Activated T-helper 2 cell treated with anti-CD3 and anti-CD28 coated beads, Interferon-gamma antibody, Interleukin-2, Interleukin-4, amounts not matched to agents 10 μg/mL and 5 μg/mL and 100 μg/mL, durations not matched to agents 14 hours and 24 hours and 36 hours (primary cell): ENCODE measurements at places on chromosomes 1 and 21.

DNA sequence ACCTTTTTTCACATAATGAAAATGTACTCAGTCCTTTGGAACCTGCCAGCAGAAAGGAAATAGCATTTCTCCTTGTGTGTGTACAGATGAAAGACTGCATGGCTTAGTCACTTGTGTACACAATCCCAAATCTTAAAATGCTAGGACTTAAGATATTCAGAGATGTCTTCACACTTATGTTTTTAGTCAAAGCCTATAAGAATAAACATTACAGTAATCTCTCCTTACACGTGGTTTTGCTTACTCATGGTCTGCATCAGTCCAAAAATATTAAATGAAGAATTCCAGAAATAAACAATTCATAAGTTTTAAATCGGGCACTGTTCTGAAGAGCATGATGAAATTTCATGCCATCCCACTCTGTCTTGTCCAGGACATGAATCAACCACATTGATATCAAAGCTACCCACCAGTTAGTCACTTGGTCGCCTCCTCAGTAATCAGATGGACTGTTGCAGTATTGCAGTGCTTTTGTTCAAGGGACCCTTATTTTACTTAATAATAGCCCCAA is 75.7 kb upstream of the RRP15 start:
- H3K27me3 ChIP-seq = no peaks in the 10 kb centered on the region
- H3K4me3 ChIP-seq = no peak overlapping the region
- no peak for DNase-seq
- H3K36me3 ChIP-seq = no peaks in the 10 kb centered on the region
- H3K4me1 ChIP-seq = no peaks in the 10 kb centered on the region
- no peak overlapping the region for H3K27ac ChIP-seq

GRCh38 chr1:26410706-26411623 is at the start of gene LIN28A:
TSS of gene LIN28A (plus strand) at chr1:26410817. CDS start at chr1:26410892, 75 bp downstream.
- no peak for DNase-seq
- peaks cover 15% of the 10 kb centered on the region for H3K4me1 ChIP-seq
- H3K27me3 ChIP-seq = peaks cover 68% of the 10 kb centered on the region
- H3K36me3 ChIP-seq = no peaks in the 10 kb centered on the region
- H3K27ac ChIP-seq = no peak within 1 kb of the TSS
- no peak within 1 kb of the TSS for H3K4me3 ChIP-seq

DNA sequence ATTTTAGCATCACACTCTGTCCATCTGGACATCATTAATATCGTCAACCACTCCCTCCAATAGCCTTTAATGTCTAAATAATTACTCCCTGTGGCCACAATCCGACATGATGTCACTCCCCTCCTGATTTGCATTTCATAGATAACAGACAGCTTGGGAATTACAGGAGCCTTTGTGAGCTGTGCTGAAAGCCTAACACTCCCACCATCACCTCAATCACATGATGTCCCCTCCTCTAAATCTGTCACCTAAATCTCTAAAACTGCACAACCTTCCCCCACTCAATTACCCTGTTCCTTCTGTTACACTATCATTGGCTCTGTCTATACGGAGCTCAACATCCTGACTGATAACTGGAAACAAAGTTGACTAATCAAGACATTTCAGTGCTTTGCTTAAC is 14.3 kb downstream of the NHLH2 start:
- no peaks in the 10 kb centered on the region for H3K36me3 ChIP-seq
- DNase-seq = no peak
- H3K4me3 ChIP-seq = no peak overlapping the region
- H3K4me1 ChIP-seq = peaks cover 6% of the 10 kb centered on the region

GRCh38 chr1:229819091-229819490 is 193.0 kb downstream of the URB2 start:
- DNase-seq = no peak
- no peaks in the 10 kb centered on the region for H3K4me1 ChIP-seq
- H3K27ac ChIP-seq = no peak overlapping the region
- H3K4me3 ChIP-seq = no peak overlapping the region

GRCh38 chr1:59528900-59529299 is 232.0 kb downstream of the FGGY start:
- H3K27ac ChIP-seq = no peak overlapping the region
- DNase-seq = no peak
- H3K4me3 ChIP-seq = no peak overlapping the region
- no peaks in the 10 kb centered on the region for H3K27me3 ChIP-seq
- no peaks in the 10 kb centered on the region for H3K4me1 ChIP-seq
- no peaks in the 10 kb centered on the region for H3K36me3 ChIP-seq

DNA sequence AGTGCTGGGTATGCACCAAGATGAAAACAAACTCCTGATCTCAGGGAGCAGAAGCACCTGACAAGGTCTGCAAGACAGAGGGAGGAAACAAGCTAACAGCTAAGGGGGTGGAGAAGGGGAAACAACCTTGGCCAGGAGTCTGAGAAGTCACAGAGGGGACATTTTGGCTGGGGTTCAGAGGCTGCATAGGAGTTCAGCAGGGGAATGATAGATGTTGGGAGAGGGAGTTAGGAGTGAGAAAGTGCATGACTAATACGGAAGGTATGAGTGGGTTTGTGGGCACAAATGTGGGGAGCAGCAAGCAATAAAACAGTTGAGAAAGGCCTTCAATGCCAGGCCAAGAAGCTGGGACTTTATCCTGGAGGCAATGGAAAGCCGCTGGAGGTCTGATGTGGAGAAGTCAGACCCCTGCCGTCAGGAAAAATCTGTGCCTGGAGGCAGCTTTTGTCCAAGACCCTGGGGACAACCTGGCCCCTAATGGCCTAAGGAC is 16.4 kb downstream of the EPHA2 start:
- peaks cover 2% of the 10 kb centered on the region for H3K27me3 ChIP-seq
- H3K4me1 ChIP-seq = peaks cover 10% of the 10 kb centered on the region
- H3K4me3 ChIP-seq = no peak overlapping the region
- no peak overlapping the region for H3K27ac ChIP-seq
- no peaks in the 10 kb centered on the region for H3K36me3 ChIP-seq
- DNase-seq = no peak

- no peak for DNase-seq
- H3K27ac ChIP-seq = no peak overlapping the region
- H3K4me1 ChIP-seq = no peaks in the 10 kb centered on the region
- H3K4me3 ChIP-seq = no peak overlapping the region
Measured at GRCh38 chr1:62346886-62347285, 27.7 kb upstream of the KANK4 start.

GRCh38 chr1:90562892-90563291 is 154.2 kb downstream of the BARHL2 start:
- H3K27ac ChIP-seq = no peak overlapping the region
- H3K4me1 ChIP-seq = peaks cover 14% of the 10 kb centered on the region
- H3K27me3 ChIP-seq = peaks cover 17% of the 10 kb centered on the region
- H3K36me3 ChIP-seq = no peaks in the 10 kb centered on the region

- H3K27ac ChIP-seq = no peak overlapping the region
- no peaks in the 10 kb centered on the region for H3K36me3 ChIP-seq
- H3K4me1 ChIP-seq = no peaks in the 10 kb centered on the region
- H3K4me3 ChIP-seq = no peak overlapping the region
- peaks cover 22% of the 10 kb centered on the region for H3K27me3 ChIP-seq
Measured at GRCh38 chr21:45356251-45356650, 48.7 kb upstream of the COL18A1 start.

- peaks cover 29% of the 10 kb centered on the region for H3K4me1 ChIP-seq
- DNase-seq = peak; percentile 32
- no peak overlapping the region for H3K27ac ChIP-seq
- peaks cover 2% of the 10 kb centered on the region for H3K27me3 ChIP-seq
- peaks cover 8% of the 10 kb centered on the region for H3K36me3 ChIP-seq
Measured at GRCh38 chr21:17693801-17694200, 81.1 kb upstream of the BTG3 start.

- H3K4me1 ChIP-seq = no peaks in the 10 kb centered on the region
- no peak overlapping the region for H3K4me3 ChIP-seq
Measured at GRCh38 chr1:14666373-14666772, 67.9 kb downstream of the KAZN start.

GRCh38 chr1:5232537-5232936 is 578.1 kb downstream of the AJAP1 start:
- no peak overlapping the region for H3K4me3 ChIP-seq
- no peaks in the 10 kb centered on the region for H3K4me1 ChIP-seq
- no peak overlapping the region for H3K27ac ChIP-seq

GRCh38 chr1:169106921-169107602 is 572 bp downstream of the ATP1B1 start:
- H3K27me3 ChIP-seq = peaks cover 9% of the 10 kb centered on the region
- H3K4me1 ChIP-seq = peaks cover 43% of the 10 kb centered on the region
- peak overlapping the region; percentile 65 for H3K27ac ChIP-seq
- peaks cover 20% of the 10 kb centered on the region for H3K36me3 ChIP-seq
- H3K4me3 ChIP-seq = peak overlapping the region; percentile 88
- no peak for DNase-seq

- no peak for DNase-seq
- peaks cover 44% of the 10 kb centered on the region for H3K27me3 ChIP-seq
- peaks cover 11% of the 10 kb centered on the region for H3K4me1 ChIP-seq
- no peak overlapping the region for H3K27ac ChIP-seq
- H3K36me3 ChIP-seq = no peaks in the 10 kb centered on the region
- H3K4me3 ChIP-seq = no peak overlapping the region
Measured at GRCh38 chr1:159798893-159799292, 3.3 kb upstream of the FCRL6 start.

DNA sequence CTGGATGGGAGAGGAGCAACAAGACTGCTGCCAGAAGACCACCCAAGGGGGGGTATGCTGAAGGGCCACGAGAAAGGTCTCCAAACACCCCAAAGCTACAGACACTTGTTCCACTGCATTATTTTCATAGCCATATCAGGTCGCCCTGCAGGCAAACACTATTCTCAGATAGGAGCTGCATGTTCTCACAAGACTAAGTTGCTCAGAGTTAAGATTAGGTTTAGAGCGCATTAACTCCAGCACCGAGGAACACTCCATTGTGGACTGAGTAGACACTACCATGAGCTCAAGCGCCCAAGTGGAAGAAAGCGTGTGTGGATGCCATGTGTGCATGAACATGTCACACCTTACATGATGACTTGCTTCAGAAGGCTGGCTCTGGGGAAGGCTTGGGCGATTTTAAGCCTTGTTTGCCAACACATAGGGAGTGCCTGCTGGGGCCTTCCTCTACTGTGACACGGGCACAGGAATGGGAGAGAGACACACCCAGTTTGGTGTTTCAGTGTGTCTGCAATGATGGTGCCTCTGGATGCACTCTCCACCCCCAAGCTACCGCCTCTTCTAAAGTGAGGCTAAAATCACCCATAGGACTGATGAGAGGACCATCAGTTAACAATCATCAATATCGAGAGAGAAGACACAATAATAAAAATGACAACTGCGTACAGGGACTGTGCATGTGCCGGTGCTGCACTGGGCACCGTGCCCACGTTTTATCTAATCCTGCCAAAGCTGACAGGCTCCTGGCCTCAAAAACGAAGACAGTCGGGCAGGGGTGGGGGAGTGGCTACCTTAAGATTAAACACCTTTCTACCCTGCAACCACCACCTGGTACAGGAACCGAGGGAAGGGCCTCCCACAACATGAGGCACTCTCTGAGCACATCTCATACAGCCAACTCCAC is 34.9 kb downstream of the SSBP3 start:
- no peak overlapping the region for H3K4me3 ChIP-seq
- DNase-seq = no peak
- H3K36me3 ChIP-seq = peaks cover 9% of the 10 kb centered on the region
- H3K27me3 ChIP-seq = no peaks in the 10 kb centered on the region
- no peak overlapping the region for H3K27ac ChIP-seq

GRCh38 chr1:192350356-192350755 is 33.6 kb downstream of the RGS21 start:
- no peaks in the 10 kb centered on the region for H3K36me3 ChIP-seq
- no peaks in the 10 kb centered on the region for H3K4me1 ChIP-seq
- H3K27ac ChIP-seq = no peak overlapping the region
- no peak overlapping the region for H3K4me3 ChIP-seq
- DNase-seq = no peak
- H3K27me3 ChIP-seq = no peaks in the 10 kb centered on the region

DNA sequence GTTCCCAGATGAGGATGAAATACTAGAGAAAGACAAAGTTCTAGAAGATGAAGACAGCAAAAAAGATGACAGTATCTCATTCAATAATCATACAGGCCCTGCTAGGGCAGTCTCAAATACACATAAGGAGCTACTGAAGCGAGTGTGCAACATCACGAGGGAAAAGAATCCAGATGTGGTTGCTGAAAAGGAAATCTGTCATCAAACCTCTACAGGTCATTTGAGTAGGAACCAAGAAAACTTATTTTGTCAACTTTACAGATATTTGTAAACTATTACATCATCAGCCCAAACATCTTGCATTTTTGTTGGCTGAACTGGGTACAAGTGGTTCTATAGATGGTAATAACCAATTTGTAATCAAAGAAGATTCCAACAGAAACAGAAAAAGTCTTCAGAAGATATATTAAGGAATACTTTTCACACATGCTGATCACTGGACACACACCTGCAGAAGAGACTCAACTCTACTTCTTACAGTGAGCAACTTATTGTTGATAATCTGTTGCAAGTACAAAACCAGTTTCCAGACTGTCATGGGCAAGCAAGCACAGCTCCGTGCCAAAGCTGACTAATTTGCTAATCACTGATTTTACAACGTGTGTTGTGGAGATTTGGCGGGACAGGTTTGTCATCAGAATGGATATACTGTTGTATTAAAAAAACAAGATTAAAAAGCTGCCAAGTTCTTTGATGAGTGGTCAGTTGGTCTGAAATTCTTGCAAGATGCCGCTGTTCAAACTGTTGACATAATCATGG is 42.1 kb downstream of the TRIM33 start:
- peaks cover 41% of the 10 kb centered on the region for H3K4me1 ChIP-seq
- H3K4me3 ChIP-seq = no peak overlapping the region
- H3K27ac ChIP-seq = peak overlapping the region; percentile 69
- no peaks in the 10 kb centered on the region for H3K27me3 ChIP-seq

- H3K4me3 ChIP-seq = no peak overlapping the region
- H3K36me3 ChIP-seq = peaks cover 4% of the 10 kb centered on the region
- H3K27me3 ChIP-seq = no peaks in the 10 kb centered on the region
Measured at GRCh38 chr1:92599184-92599583, 112.5 kb upstream of the GFI1 start.

GRCh38 chr21:45330075-45330781 is 42.5 kb upstream of the POFUT2 start:
- DNase-seq = no peak
- H3K4me1 ChIP-seq = no peaks in the 10 kb centered on the region
- H3K27me3 ChIP-seq = no peaks in the 10 kb centered on the region
- no peak overlapping the region for H3K27ac ChIP-seq

DNA sequence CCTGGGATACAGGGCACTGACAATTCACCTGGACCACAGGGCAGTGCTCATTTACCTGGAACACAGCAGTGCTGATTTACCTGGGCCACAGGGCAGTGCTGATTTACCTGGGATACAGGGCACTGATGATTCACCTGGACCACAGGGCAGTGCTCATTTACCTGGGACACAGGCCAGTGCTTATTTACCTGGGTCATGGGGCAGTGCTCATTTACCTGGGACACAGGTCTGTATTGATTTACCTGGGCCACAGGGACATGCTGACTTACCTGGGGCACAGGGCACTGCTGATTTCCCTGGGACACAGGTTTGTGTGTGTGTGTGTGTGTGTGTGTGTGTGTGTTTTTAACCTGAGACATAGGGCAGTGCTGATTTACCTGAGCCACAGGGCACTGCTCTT is 261.7 kb downstream of the MATN1 start:
- H3K36me3 ChIP-seq = no peaks in the 10 kb centered on the region
- H3K4me1 ChIP-seq = no peaks in the 10 kb centered on the region
- peaks cover 2% of the 10 kb centered on the region for H3K27me3 ChIP-seq
